ENCODE measurements at places on chromosomes 6 and 20.

DNA sequence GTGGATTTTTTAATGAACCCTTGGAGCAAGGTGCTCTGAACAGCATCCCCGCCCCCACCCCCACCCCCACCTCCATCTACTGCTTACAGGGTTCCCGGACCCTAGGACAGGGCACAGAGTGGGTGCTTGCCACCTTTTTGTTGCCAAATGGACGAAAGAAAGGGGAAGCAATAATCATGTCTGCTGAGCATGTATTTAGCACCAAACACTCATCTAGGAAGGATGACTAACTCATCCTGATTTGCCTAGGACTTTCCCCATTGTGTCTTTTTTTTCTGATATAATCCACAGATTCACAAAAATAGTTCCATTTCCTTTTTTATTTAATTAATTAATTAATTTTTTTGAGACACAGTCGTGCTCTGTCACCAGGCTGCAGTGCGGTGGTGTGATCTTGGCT, 1.2 kb upstream of the PLTP start:
- DNase-seq: no peak

- DNase-seq: no peak
Measured at GRCh38 chr6:148367411-148368024, 24.9 kb downstream of the SASH1 start.

DNA sequence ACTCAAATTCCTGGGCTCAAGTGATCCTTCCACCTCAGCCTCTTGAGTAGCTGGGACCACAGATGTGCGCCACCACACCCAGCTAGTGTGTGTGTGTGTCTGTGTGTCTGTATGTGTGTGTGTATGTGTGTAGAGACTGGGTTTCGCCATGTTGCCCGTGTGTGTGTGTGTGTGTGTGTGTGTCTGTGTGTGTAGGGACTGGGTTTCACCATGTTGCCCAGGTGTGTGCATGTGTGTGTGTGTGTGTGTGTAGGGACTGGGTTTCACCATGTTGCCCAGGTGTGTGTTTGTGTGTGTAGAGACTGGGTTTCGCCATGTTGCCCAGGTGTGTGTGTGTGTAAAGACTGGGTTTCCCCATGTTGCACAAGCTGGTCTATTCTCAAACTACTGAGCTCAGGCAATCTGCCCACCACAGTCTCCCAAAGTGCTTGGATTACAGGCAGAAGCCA, 28.3 kb downstream of the CDK5RAP1 start:
- no peak for DNase-seq

DNA sequence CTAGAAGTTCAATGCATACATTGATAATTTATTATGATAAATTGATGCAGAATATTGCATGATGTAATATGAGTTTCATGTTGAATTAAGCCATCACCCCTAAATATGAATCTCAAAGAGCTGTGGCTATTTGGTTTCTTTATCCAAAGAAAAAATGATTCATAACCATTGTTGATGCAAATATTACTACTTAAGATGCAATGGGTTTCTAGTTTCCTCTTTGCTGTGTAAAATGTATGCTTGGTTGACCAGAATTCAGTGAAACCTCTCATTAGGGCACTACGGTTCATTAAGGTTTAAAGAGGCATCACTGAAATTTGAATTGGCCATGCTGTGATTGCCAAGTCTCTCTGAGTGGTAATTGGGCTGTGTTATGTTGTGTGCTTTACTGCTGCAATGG, 492.5 kb upstream of the FLRT3 start:
- no peak for DNase-seq

DNA sequence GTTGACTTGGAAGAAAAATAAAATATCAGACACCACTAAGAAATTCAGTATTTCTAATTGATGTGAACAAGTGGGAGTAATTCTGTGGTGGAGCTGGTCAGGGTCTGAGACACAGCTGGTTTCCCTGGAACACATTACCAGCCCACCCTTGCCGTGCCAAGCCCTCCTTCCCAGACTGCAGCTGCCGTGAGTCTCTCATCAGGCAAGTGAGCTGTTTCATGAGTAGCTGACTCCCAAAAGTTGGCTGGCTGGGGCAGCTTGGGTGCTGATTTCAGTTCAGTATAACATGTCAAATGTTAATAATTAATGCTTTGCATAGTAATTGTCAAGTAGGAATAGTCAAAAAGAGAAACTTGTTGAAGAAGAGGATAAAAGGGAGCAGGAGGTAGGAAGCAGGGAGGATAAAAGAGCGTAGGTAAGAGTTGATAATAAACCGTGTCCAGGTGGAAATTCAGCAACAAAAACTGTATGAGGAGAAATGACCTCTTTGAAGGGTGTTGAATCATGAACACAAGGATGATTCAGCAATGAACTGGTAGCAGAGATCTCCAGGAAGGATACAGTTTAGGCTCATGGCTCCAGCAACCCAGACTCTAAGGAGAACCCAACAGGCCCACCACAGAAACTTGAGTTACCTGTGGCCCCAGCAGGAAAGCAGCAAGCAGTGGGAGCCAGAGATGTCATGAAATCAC, 110.9 kb upstream of the SSTR4 start:
- no peak for DNase-seq

DNA sequence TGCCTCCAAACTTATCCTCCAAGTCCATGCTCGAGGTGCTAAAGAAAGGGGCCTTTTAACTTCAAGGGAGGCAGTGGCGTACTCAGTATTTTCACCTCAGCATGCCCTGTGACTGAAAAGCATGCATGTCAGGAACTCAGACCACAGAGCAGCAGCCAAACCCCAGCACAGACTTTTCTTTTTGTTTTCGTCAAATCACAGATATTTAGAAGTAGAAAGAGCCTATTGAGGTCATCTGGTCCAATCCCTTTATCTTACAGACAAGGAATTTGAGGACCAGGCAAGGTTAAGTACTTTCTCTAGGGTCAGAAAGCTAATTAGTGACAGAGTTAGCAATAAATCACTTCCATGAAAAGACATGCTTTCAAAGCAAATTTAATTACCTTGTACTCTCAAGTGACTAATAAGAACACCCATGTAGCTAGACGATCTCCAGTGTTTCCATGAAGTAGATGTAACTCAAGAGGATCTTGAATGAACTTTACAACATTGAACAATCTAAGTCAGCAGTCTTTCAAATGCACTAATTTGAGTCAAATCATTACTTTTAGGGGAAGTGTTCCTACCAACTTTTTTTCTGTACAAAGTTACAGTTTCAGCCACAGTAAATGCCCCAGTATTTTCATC, 35.9 kb downstream of the MOXD1 start:
- peak; percentile 14 for DNase-seq

DNA sequence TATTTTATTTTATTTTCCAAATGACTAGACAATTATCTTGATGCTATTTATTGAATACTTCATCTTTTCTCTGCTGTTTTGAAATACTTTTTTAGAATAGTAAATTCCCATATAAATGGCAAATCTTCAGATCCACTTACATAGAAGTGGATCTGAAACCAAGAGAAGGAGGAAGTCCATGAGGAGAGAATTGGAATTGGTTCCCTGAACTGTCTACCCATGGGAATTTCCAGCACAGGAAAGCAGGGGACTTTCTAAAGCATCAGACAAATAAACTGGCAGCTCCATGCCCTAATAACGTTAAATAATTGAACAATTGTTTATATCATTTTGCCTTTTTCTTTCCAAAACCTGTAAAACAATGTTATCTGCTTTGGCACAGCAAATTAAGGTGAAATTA, 47.1 kb upstream of the PNRC1 start:
- no peak for DNase-seq

- no peak for DNase-seq
Measured at GRCh38 chr6:136166815-136167214, 83.3 kb downstream of the MTFR2 start.

- no peak for DNase-seq
Measured at GRCh38 chr6:133972388-133972787, 19.4 kb downstream of the TBPL1 start.

DNA sequence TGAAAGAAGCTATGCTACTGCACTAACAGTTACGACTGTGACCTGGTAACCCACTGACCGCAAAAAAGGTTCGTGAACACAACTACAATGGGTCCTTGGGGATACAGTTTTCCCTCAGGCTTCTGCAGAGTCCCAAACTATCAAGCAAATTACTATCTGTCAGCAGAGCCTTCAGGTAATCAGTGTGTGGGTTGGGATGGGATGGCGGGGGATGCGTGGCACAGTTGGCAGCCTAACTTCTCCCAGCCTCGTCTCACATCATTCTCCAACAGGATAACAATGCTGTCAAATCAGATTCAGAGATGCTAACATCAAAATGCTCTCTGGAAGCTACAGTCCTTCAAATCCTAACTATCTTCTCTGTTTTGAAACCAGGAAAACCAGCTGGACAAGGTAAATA, 102.3 kb downstream of the EPM2A start:
- no peak for DNase-seq

- DNase-seq: no peak
Measured at GRCh38 chr20:550611-551010, 7.0 kb upstream of the CSNK2A1 start.

GRCh38 chr20:34888468-34888867, 12.1 kb downstream of the ACSS2 start:
- no peak for DNase-seq

- DNase-seq: no peak
Measured at GRCh38 chr6:15380351-15380750, 134.5 kb downstream of the JARID2 start.

DNA sequence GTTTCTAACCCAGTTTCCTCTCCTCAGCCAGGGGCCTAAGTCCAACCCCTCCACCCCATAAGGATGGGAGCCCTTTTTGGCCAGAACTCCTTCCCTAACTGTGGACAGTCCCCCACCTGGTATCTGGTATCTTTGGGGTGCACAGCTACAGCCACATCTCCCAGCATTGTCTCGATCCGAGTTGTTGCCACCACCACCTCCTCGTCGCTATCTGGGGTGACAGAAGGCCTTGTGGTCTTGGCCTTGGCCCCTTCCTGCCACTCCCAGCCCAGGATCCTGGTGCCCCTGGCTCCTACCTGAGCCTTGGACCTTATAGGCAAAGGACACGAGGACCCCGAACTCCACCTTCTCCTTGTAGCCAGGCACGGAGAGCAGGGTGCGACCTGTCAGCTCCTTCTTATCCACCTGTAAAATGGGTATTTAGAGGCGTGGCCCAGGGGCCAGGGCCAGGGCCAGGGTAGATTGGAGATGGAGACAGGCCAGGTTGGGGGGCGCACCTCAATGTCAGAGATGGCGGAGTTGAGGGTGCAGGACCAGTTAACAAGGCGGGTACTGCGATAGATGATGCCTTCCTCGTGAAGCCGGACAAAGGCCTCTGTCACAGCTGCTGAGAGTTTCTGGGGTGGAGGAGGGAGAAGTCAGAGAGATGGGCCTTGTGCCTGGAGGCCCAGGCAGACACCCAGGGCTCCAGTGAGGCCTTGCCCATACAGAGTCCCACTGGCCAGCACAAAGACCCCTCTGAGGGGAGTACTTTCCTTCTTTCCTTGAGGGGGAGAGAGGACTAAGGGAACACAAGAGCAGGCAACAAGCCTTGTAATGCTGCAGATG, 7.2 kb upstream of the VWA7 start:
- no peak for DNase-seq

DNA sequence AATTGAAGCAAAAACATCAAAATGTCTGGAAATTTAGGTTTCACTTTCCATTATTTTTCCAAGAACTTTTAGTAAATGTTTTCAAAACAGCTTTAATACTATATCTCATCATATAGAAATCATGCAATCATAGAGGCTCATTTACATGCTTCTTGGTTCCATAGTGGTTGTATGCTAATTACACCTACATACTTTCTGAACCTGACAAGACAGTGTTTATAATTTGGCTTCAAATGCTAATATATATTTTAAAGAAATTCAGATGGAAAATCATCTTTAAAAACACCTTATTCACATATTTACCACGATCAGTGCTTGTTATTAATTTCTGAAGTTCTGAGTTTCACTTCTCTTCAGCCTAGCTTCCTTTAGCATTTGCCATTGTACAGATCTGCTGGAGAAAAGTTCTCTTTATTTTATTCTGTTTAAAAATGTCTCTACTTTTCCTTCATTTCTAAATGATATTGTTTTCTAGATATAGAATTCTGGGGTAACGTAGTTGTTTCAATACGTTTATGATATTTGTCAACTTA, 89.9 kb downstream of the PLCB1 start:
- no peak for DNase-seq

GRCh38 chr6:34044945-34045595, 100.8 kb downstream of the GRM4 start:
- peak; percentile 27 for DNase-seq

DNA sequence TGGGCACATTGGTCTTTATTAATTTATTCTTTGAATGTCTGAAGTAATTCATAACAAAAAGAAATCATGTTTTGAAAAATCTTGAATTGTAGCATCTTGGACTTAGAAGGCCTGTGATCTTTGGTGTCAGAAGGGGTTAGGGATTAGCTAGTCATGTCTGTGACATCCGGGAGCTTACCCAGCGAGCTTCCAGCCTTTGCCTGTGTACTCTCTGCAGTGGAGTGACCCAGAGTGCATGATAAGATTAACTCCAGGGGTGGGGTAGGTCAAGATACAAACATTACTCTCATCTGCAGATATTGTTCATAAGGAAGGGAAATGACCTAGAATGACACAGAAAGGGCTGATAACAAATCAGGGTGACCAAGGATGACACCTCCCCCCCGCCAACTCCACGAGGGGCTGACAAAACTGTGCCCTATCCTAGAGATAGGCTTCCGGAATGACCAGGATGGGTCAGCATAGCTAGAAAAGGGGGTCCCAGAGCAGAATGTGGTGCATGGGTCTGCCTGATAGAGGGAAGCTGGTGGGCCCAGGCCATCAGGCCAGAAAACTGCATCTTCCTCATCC, 56.6 kb upstream of the BLCAP start:
- DNase-seq: no peak

All from stimulated activated naive CD8-positive, alpha-beta T cell treated with anti-CD3 and anti-CD28 coated beads, Interleukin-15, amount 100 ng/mL, for 72 hours (primary cell).